ENCODE measurements at places on chromosomes 7 and 10. TPM values are rescaled to one million over a fixed set of nuclear protein-coding genes. Genes with fewer than 3 reads are reported as not detected.

Gene AKR1C4
- total RNA-seq: not detected

Gene GPR85
- total RNA-seq: 0.88 TPM

Gene GBX1
- total RNA-seq: not detected

Gene MYOZ1
- total RNA-seq: not detected

Gene ZNF32
- 41.6 TPM for total RNA-seq

Gene TRPV6
- total RNA-seq: not detected

Gene SPDYE18
- total RNA-seq: 0.44 TPM

Gene PIP
- total RNA-seq: not detected

Gene HHEX
- 14.1 TPM for total RNA-seq

Gene FAM24B
- not detected for total RNA-seq
